Nephron progenitor cell (in vitro differentiated cells): ENCODE measurements at places on chromosomes 3 and 15.

DNA sequence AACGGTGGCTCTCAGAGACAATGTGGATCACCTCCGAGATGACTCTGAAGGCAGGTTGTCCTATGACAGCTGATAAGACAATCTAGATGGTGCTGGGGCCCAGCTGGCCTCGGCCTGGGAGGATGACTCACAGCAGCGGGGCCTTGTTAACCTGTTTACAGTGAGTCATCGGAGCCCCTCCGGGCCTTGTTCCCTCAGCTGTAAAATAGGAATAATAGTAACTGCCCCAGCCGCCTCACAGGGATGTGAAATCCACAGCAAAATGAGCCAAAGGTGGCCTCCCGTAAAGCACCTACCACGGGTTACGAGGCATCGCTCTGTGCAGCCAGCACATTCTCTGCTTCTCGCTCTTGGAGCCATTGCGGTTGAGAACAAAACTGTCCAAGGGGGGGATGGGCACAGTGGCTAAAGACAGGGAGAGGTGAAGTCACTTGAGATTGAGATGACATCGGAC lies 88.6 kb upstream of the RASGRF1 start:
- DNase-seq: no peak

GRCh38 chr3:176987901-176988650 lies 209.2 kb downstream of the TBL1XR1 start:
- DNase-seq: no peak

GRCh38 chr3:16372362-16373292 lies 107.6 kb downstream of the OXNAD1 start:
- DNase-seq: no peak

- no peak for DNase-seq
These were observed 157.6 kb upstream of the PPP2R3A start for GRCh38 chr3:135807879-135808278.

GRCh38 chr3:11084098-11084497 lies 70.2 kb upstream of the HRH1 start:
- DNase-seq: no peak
